Activated T-cell treated with anti-CD3 and anti-CD28 coated beads, Interleukin-2, amount 50 U/mL, for 72 hours (primary cell): ENCODE measurements at places on chromosomes 5 and 9. TPM values are rescaled to one million over a fixed set of nuclear protein-coding genes. Genes with fewer than 3 reads are reported as not detected.

The CCIN gene
- not detected for total RNA-seq

The PIP5KL1 gene
- 6.4 TPM for total RNA-seq

DNA sequence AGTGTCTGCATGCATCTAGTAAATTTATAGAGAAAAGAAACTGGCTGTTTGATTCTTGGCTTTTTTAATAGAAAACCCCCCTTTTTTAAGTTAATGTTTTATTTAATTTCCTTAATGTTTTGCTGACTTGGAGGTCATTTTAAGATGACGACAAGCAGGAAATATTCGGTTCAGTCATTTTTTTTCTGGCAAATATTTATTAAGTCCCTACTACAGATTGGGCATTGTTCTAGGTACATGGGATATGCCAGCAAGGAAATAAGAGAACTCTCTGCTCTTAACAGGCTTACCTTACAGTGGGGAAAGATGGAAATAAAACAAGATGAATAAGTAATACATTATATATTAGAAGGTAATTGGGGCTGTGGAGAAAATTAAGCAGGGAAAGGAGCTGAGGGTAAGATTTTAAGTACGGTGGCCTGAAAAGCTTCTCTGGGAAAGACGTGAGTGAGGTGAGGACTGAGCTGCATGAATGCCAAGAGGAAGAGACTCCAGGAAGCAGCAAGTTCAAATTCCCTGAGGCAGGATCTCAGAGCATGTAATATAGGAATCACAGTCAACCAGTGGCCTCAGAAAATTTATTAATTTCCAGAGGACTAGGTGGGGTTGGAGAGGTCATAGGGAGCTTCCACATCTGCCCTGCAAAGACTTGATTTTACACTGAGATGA is 316.0 kb upstream of the DAP start:
- no peaks in the 10 kb centered on the region for H3K4me1 ChIP-seq
- H3K27ac ChIP-seq = no peak overlapping the region
- no peaks in the 10 kb centered on the region for H3K27me3 ChIP-seq
- H3K36me3 ChIP-seq = no peaks in the 10 kb centered on the region
- no peak overlapping the region for H3K4me3 ChIP-seq

GRCh38 chr5:154791535-154791934 is 36.4 kb downstream of the LARP1 start:
- no peak overlapping the region for H3K27ac ChIP-seq
- H3K27me3 ChIP-seq = no peaks in the 10 kb centered on the region
- H3K4me3 ChIP-seq = no peak overlapping the region
- H3K36me3 ChIP-seq = peaks cover 7% of the 10 kb centered on the region

DNA sequence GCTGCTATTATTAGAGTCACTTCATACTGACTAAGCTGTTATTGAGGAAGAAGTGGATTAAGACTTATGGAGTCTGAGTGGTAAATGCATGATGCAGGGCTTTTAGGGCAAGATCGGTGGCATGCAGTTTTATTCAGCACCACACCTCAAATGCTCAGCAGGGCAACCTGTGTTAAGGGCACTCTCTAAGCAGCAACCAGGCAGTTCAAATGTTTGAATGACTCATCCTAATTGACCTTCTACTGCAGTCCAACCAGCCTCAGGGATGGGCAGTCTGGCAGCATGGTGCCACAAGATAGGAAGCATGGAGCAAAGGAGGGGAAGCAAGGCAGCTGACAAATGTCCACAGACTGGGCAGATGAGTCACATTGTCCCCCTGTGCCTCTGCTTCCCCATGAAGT is 80.2 kb upstream of the MIER3 start:
- H3K4me1 ChIP-seq = peaks cover 21% of the 10 kb centered on the region
- H3K36me3 ChIP-seq = no peaks in the 10 kb centered on the region
- DNase-seq = no peak
- H3K27ac ChIP-seq = no peak overlapping the region
- peaks cover 9% of the 10 kb centered on the region for H3K27me3 ChIP-seq

DNA sequence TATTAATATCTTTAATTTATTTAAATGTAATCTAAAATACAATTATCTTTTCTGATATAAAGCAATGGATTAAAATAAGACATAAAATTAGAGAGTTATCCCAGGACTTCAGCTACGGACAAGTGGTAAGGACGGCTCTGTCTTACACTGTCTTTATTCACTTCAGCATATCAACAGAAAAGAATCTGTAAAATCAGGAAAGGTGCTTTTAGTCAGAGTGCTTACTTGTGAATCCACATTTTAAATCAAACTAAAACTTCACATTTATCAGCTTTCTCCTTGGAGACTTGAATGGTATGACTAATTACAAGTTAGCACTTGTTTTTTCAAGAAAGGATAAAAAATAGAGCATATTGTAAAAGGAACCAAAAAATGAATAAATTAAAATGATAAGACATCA is 39.3 kb downstream of the ST8SIA4 start:
- H3K4me1 ChIP-seq = peaks cover 97% of the 10 kb centered on the region
- H3K27ac ChIP-seq = peak overlapping the region; percentile 90
- peak overlapping the region; percentile 40 for H3K4me3 ChIP-seq
- peaks cover 21% of the 10 kb centered on the region for H3K36me3 ChIP-seq
- no peak for DNase-seq

- no peak overlapping the region for H3K27ac ChIP-seq
These were observed 131.7 kb upstream of the TARS1 start for GRCh38 chr5:33309068-33309467.

The IFNB1 gene
- 0.58 TPM for total RNA-seq

GRCh38 chr5:53288511-53288910 is 179.0 kb upstream of the MOCS2 start:
- H3K27me3 ChIP-seq = peaks cover 23% of the 10 kb centered on the region
- peaks cover 1% of the 10 kb centered on the region for H3K36me3 ChIP-seq
- no peak overlapping the region for H3K27ac ChIP-seq
- DNase-seq = no peak
- no peaks in the 10 kb centered on the region for H3K4me1 ChIP-seq

The SPINK1 gene
- total RNA-seq = not detected

- peaks cover 1% of the 10 kb centered on the region for H3K36me3 ChIP-seq
- H3K4me1 ChIP-seq = peaks cover 12% of the 10 kb centered on the region
- DNase-seq = no peak
- H3K27me3 ChIP-seq = peaks cover 21% of the 10 kb centered on the region
These were observed 344.6 kb downstream of the GLIS3 start for GRCh38 chr9:3955305-3955687.

The MSMP gene
- not detected for total RNA-seq

DNA sequence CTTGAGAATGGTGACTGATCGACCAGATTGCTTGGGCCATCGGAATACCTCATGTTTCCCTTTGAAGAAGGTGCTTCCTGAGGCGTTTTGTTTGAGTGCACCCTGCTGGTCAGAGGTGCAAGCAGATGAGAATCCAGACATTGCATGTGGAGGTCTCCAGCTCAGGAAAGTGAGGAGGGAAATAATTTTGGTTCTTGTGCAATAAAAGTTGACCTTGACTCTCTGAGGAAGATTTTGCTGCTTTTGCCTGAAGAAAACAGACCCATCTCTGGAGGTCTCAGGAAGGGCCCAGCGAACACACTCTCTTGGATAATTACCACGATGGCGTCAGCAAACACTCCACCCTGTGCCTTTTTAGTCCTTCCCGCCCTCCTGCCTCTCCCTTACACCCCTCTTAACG is 69.7 kb downstream of the GRAMD2B start:
- H3K27me3 ChIP-seq = no peaks in the 10 kb centered on the region
- peaks cover 6% of the 10 kb centered on the region for H3K36me3 ChIP-seq
- no peak overlapping the region for H3K27ac ChIP-seq
- no peak overlapping the region for H3K4me3 ChIP-seq
- no peak for DNase-seq

GRCh38 chr5:65030056-65030455 is 261.3 kb downstream of the CWC27 start:
- H3K4me3 ChIP-seq = no peak overlapping the region
- H3K36me3 ChIP-seq = peaks cover 1% of the 10 kb centered on the region
- peaks cover 11% of the 10 kb centered on the region for H3K4me1 ChIP-seq
- DNase-seq = no peak
- H3K27me3 ChIP-seq = no peaks in the 10 kb centered on the region

GRCh38 chr9:15192856-15193255 is 114.2 kb downstream of the TTC39B start:
- H3K27me3 ChIP-seq = no peaks in the 10 kb centered on the region
- no peak overlapping the region for H3K4me3 ChIP-seq
- no peak overlapping the region for H3K27ac ChIP-seq
- peaks cover 21% of the 10 kb centered on the region for H3K36me3 ChIP-seq
- peaks cover 16% of the 10 kb centered on the region for H3K4me1 ChIP-seq

DNA sequence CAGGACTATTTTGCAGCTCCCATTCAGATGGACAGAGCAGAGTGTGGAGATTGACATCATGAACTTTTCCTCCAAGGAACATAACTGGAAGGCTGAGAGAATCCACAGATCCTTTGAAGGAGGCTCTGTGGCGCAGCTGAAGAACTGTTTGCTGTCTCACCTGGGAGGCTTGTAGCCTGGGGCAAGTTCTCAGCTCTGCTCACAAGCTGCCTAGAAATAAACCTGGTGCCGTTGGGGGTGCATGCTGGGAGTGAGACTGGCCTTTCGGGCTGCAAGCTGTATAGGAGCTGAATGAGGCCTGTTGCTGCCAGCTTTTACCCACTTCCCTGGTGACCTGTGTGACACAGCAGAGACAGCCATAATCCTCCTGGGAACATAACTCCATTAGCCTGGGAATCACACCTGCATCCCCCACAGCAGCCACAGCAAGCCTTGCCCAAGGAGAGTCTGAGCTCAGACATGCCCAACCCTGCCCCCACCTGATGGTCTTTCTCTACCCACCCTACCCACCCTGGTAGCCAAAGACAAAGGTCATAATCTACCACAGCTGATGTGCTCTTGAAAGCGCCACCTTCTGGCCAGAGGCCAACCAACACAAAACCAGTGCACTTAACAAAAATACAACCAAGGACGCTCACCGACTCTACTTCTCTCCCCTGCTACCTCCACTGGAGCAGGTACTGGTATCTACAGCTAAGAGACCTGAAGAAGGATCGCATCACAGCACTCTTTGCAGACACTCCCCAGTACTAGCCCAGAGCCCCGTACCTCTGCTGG is 205.1 kb upstream of the MRPS30 start:
- H3K4me3 ChIP-seq = no peak overlapping the region
- H3K27ac ChIP-seq = no peak overlapping the region
- DNase-seq = no peak
- H3K36me3 ChIP-seq = peaks cover 1% of the 10 kb centered on the region

DNA sequence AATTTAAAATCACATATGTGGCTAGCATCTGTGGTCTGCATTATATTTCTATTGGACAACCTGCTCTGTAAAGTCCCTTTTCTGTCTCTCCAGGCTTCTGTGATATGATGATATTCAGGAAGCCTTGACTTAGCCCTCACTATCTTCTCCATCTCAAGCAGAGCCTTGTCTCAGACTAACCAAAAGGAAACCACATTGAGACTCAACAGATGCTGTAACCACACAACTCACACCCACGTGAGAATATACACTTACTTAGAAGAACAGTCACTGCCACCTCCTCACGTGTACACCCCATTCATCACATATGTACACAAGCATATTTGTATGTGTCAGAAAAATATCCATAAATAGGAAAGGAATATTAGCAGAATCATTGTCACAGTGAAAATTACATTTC is 33.6 kb downstream of the HTR4 start:
- peak overlapping the region; percentile 40 for H3K4me3 ChIP-seq
- H3K27ac ChIP-seq = no peak overlapping the region
- H3K27me3 ChIP-seq = peaks cover 49% of the 10 kb centered on the region
- H3K4me1 ChIP-seq = peaks cover 37% of the 10 kb centered on the region
- H3K36me3 ChIP-seq = peaks cover 1% of the 10 kb centered on the region

DNA sequence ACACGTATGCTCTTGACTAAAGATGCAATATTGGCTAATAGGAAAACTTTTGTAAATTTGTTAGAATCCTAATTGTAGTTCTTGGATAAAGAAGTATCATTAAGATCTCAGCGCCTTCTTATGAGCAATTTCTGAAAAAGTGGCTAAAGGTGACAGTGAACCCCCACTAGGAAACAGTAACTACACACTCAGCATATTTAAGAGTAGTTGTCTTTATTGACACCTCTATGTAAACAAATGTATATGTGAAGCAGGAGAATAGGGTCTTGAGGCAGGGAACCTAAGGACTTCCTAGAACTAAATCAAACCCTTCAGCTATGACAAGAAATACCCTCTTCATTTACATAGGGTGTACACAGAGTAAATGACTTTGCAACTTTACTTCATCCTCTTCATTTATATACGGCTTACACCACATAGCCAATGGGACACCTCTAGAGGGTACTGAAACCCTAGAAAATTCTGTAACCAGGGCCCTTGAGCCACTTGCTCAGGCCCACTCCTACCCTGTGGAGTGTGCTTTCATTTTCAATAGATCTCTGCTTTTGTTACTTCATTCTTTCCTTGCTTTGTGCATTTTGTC is 2.8 kb downstream of the NIPSNAP3A start:
- peaks cover 6% of the 10 kb centered on the region for H3K36me3 ChIP-seq
- H3K4me3 ChIP-seq = peak overlapping the region; percentile 15
- no peak for DNase-seq

DNA sequence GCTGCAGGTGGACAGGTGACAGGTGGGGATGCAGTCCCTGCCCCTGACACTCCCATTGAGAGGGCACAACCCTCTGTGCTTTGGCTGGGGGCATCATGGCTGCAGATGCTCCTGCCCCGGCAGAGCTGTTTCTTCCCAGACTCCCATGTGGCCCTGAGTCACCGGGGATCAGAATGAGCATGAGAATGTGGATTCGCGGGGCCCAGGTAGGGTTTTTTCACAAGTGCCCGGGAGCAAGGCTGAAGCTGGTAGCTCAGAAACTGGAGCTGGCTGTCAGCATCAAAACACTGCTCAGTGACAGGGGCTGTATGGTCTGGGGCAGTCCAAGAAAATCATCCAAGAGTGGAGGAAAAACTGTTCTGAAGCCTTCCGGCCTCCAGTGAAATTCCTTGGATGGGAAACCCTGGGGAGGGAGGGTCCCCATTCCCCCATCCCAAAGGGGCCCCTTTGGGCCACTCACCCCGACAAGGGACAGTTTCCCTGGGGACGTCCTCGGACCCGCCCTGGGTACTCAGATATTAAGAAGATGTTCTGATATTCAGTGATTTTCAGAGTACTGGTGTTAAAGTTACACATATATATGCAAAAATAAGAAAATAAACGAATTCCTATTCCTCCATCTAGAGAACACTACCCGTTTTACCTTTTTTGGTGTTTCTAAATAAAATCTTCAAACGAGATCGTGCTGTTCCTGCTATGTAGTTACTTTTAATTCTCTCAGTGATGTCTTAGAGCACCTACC is 120.1 kb upstream of the LPCAT1 start:
- H3K4me3 ChIP-seq = no peak overlapping the region
- H3K4me1 ChIP-seq = peaks cover 15% of the 10 kb centered on the region
- H3K27me3 ChIP-seq = peaks cover 42% of the 10 kb centered on the region
- no peak for DNase-seq
- no peaks in the 10 kb centered on the region for H3K36me3 ChIP-seq
- H3K27ac ChIP-seq = no peak overlapping the region

- no peak overlapping the region for H3K4me3 ChIP-seq
- H3K27ac ChIP-seq = no peak overlapping the region
- H3K27me3 ChIP-seq = peaks cover 13% of the 10 kb centered on the region
- no peaks in the 10 kb centered on the region for H3K4me1 ChIP-seq
These were observed 40.2 kb upstream of the PTPN3 start for GRCh38 chr9:109538346-109538745.

GRCh38 chr5:61417340-61417739 is 85.3 kb downstream of the ZSWIM6 start:
- H3K27me3 ChIP-seq = no peaks in the 10 kb centered on the region
- peaks cover 4% of the 10 kb centered on the region for H3K36me3 ChIP-seq
- DNase-seq = no peak
- peaks cover 28% of the 10 kb centered on the region for H3K4me1 ChIP-seq
- H3K27ac ChIP-seq = no peak overlapping the region

The SYK gene
- total RNA-seq = 0.44 TPM

The EQTN gene
- not detected for total RNA-seq
